Mammary epithelial cell (primary cell): ENCODE measurements at places on chromosomes 16 and 17.

GRCh38 chr16:57938484-57938883 lies 32.4 kb downstream of the CNGB1 start:
- DNase-seq = no peak

- DNase-seq = peak; percentile 5
Measured at GRCh38 chr17:63082273-63082861, 116.3 kb downstream of the TANC2 start.

DNA sequence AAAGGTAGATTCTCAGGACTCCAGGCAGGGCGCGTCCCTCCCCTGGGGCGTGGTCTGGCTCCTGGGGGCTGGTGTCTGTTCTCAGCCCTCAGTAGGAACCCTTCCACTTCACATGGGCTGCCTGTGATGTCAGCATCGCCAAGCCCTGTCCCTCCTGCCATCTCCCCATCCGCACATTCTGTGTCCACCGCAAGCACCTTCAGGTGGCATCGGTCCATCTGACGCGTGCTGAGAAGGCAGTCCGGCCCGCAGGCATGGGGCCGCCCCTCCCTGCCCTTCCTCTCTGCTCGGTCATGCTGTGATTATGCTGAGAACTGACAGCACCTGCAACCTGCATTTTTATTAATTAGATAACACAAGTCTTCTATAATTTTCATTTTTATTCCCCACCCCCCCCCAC lies 12.7 kb upstream of the DNAH17 start:
- peak; percentile 8 for DNase-seq

DNA sequence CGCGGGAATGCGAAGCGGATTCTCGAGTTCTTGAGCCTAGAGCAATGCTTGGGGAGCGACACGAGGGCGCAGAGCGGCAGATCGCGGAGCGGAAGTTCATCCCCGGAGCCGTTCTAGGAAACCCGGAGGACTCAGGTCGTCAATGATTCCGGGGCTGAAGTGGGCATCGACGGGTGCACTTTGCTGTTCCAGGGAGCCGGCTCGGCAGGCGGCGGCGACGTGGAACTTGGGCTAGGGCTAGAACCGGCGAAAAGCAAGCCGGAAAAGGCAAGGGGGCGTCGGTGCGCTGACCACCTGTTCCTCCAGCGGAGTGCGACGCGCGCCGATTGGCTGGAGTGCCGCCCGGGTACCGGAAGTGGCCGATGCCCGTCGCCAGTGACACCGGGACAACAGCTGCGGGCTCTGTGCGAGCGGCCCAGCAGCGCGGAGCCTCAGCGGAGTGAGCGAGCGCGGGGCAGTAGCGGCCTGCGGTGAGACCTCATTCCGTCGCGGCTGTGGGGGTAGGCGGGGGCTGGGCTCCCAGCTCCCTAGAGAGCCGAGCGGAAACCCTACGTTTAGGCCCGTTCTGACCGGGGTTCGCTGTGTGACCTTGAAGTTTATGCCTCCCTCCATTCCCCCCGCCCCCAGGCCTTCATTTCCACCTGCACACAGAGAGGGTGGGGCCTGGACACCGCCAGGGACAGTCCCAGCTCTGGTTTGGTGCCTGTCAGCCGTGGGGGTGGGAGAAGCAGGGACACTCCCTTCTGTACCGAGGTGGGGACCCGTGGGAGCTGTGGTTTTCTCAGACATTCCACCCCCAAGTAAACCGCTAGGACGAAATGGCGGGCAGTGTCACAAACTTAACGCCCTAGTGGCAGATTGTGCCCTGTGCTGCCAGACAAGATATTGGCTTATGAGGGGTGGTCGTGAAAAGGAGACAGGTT lies at the start of gene ZFP3:
Gene ZFP3 (plus strand): TSS at position 362 of the 923 bp plus-strand sequence. CDS start 13,038 bp downstream, outside the sequence.
- peak; percentile 58 for DNase-seq

DNA sequence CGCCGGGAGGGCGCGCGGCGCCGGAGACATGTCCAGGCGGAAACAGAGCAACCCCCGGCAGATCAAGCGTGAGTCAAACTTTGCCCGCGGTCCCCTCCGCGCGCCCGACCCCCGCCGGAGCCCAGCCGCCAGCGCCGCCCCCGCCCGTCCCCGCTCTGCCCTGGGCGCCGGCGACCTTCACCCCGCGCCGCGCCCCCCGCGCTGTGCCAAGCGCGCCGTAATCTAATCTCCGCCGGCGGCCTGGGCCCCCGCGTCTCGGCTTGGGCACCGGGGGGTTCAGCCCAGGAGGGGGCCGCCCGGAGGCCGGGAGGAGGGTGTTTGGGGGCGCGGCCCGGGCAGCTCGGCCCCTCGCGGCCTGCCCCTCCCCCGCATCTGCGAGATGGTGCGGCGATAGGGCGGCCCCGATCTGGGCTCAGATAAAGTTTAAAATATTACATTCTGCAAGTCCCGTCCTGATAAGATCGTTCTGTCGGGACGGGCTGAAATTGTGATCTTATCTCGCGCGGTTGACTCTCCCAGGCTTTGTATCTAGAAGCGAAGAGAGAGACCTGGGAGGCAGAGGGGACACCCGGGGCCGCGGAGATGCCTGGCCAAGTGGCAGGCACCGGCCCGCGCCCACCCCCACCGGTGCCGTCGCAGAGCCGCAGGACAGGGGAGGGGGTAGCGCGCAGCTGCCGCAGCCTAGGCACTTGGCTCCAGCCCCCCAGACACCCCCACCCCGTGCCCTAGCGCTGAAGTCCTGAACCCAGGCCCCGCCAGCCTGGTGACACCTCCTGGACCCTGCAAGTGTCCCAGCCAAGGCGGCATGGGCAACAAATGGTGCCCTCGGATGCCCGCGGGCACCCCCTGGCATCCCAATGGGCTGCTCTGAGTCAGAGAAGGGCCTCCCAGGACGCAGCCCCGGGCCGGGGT lies 787 bp downstream of the ZFPM1 start:
- DNase-seq = peak; percentile 23

- DNase-seq = no peak
Measured at GRCh38 chr16:1422076-1422475, 1.5 kb upstream of the UQCC4 start.

DNA sequence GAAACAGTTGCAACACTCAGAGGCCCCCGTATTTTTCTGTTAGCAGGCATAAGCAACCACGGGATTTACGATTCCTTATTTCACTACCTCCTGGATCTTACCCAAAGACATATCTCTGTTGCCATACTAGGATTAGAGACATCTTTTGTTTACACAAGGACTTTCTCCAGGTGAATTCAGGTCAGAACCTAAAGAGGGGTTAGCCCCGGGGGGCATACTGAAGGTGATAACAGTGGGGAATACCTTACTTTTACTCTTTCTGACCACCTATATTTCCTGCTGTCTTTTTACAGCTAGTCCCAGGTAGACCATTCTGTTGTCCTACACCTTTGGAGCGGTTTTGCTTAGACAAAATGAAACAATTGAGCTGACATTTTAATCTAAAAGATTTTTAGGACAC lies 27.9 kb upstream of the CDH8 start:
- no peak for DNase-seq

GRCh38 chr17:18328643-18329204 lies 13.6 kb downstream of the SMCR8 start:
- DNase-seq = no peak

GRCh38 chr17:34852614-34853013 lies 108.6 kb downstream of the CCT6B start:
- DNase-seq = no peak

GRCh38 chr16:47250983-47251382 lies 107.2 kb upstream of the NETO2 start:
- no peak for DNase-seq

DNA sequence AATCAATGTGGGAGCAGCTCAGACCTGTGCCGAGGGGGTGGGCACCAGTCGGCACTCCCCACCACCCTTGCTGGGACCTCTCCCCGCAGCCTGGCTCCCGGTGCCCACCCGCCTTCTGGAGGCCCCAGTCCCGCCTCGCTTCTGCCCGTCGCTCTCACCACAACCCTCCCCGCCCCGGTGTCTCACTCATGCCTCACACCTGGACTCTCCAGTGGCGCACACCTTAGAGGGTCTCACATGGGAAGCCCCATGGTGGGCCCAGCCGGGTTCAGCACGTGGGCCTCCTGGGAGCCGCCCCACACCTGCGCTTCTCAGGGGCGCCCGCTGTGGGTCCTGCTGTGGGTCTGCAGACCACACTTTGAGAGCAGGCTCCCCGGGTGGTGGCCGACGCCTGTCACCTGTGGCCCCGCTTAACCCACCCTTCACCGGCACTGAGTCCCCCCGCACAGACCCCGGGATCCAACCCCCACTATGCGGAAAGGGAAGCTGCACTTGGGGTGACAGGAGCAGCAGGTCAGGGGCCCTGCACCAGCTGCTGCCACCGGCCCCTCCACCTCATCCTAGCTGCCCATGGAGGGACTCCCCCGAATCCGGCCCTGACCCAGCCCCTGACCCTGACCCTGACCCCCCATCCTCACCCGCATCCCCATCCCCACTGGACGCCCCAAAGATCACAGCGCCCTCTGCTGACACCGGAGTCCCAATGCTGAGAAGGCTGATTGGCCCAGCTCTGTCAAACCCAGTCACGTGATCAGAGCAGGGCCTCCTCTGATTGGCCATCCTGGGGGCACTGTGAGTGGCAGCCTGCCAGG lies 27.4 kb upstream of the SLC38A10 start:
- DNase-seq = no peak

DNA sequence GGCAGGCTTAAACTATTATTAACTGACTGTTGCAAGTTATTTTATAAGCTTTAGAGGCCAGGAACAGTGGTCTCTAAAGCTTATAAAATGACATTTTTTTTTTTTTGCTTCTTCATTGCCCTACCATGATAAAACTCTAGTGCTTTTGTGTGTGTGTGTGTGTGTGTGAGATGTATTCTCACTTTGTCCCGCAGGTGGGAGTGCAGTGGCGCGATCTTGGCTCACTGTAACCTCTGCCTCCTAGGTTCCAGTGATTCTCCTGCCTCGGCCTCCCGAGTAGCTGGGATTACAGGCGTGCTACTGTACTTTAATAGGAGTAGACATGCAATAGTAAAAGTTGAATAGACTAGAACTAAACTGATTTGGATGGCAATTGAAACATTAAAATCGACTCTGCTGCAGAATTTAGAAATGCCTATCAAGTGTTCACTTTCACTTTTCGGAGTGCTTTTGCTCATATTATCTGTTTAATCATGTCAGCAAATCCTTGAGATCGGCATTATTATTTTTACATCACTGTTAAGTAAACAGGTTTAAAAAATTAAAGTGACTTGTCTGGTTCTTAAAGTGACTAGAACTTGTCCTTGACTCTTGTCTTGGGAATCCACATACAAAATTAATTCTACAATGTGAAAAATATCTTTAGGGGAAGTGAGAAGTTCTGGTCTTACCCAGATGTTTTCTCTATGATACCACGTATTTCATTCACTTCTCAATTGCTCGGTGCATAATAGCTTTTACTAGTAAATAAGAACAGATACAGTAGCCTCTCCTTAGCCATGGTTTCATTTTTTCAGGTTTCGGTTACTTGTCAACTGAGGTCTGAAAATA lies 8.4 kb upstream of the PCTP start:
- no peak for DNase-seq

DNA sequence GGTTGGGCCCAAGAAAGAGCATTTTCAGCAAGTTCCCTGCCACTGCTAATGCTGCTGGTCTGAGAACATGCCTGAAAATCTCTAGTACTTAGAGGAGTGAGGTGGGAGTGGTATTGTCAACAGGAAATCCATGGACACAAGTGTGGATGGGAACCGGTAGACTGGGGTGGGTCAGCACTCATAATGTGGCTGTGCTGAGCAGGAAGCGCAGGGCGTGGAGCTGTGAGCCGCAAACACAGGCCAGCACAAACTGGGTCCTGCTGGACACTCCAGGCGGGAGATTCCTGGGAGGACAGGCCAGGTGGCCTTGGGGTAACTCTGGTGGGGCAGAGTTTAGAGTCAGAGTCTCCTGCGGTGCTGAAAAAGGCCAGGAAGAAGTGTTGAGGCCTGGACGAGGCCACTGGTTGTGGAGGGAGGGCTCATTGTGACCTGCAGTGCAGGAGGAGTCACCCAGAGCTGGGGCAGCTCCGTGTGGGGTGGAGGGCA lies 62.6 kb downstream of the BANP start:
- DNase-seq = no peak

DNA sequence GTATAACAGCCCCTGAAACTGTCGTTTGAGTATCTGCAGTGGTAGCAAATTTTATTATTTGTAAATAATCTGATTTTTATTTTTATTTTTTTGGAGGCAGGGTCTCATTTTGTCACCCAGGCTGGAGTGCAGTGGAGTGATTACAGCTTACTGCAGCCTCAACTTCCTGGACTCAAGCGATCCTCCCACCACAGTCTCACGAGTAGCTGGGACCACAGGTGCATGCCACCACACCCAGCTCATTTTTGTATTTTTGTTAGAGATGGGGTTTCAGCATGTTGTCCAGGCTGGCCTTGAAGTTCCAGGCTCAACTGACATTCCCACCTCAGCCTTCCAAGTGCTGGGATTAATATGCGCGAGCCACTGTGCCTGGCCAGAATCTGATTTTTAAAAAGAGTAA lies 2.8 kb downstream of the NDEL1 start:
- no peak for DNase-seq

- DNase-seq = peak; percentile 61
Measured at GRCh38 chr17:16407911-16408588, 7.3 kb upstream of the TRPV2 start.

DNA sequence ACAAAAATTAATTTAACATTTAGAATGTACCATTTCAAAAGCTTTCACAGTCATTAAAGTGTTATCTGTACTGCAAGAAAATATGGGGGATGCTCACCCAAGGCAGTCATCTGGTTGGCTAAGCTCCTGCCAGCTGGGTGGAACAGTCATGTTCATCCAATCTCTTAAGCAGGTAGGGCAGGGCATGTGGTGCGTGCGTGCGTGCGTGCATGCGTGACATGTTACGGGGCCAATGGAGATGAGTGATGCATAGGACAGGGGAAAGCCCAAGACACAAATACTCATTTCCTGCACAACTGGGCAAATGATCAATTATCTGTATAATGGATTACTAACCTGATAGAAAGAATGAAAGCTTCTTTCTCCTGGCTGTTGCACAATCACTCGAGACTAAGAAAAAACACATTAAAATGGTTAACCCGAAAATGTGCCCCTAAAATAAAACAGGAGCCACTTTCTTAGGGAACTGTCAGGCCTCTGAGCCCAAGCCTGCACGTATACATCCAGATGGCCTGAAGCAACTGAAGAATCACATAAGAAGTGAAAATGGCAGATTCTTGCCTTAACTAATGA lies 104.4 kb downstream of the MYO1D start:
- peak; percentile 2 for DNase-seq

GRCh38 chr17:8041249-8041928 lies 2.5 kb downstream of the ALOX15B start:
- peak; percentile 84 for DNase-seq

DNA sequence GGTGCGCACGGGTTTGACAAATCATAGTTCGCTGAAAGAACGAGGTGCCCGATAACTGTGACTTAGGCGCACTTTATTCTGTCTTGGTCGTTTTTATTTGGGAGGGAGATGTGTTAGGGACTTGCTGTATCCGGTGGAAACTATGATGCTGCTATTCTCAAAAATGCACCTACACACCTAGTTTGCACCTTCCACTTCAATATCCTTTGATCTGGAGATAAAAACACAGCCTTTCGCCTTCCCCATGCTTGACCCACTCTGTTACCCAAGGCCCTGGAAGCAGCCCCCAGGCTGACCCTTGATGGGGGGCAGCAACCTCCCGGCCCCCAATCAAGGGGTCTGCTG lies 15.0 kb upstream of the FOXF1 start:
- DNase-seq = no peak
